Activated CD4-positive, alpha-beta T cell treated with anti-CD3 and anti-CD28 coated beads, Interleukin-2, Interleukin-4, amounts not matched to agents 100 ng/mL and 50 ng/mL, durations not matched to agents 16 hours and 8 hours (primary cell): ENCODE measurements at places on chromosomes 12 and 14.

- no peak for DNase-seq
These were observed 110.4 kb downstream of the ETV6 start for GRCh38 chr12:11759899-11760298.

DNA sequence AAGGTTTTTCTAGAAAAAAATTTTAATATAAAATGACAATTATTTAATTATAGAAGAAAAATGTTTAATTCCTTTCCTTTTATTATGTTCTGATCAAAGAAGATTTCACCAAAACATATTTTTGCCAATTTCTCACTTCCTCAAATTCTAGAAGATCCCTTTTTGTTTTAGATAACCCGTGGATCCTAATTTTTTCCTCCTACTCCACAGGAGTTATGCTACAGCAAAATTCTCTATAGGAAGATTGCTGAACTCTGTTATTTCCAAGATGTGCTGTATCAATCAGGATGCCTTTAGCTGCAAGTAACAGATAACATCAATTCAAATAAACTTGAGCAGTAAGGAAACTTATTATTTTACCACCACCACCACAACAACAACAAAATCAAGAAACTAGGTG lies 3.8 kb upstream of the SNX6 start:
- no peak for DNase-seq

DNA sequence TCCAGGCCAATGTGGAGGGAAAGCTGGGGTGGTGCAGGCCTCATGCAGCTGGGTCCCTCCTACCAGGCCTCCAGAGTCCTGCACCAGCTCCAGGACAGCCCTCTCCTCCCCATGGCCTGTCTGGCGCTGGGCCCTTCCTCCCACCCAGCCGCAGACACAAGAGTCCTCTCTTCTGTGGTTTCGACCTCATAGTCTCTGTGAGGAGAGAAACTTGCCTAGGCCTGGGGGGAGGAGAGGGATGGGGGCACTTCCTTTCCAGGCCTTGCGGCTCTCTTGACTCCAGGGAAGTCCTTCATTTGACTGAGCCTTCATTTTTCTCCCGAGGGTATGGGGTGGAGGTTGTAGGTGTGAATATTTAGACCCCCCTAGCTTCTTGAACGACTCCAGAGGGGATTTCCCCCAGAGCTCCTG lies 2.3 kb downstream of the MMP14 start:
- DNase-seq = no peak

DNA sequence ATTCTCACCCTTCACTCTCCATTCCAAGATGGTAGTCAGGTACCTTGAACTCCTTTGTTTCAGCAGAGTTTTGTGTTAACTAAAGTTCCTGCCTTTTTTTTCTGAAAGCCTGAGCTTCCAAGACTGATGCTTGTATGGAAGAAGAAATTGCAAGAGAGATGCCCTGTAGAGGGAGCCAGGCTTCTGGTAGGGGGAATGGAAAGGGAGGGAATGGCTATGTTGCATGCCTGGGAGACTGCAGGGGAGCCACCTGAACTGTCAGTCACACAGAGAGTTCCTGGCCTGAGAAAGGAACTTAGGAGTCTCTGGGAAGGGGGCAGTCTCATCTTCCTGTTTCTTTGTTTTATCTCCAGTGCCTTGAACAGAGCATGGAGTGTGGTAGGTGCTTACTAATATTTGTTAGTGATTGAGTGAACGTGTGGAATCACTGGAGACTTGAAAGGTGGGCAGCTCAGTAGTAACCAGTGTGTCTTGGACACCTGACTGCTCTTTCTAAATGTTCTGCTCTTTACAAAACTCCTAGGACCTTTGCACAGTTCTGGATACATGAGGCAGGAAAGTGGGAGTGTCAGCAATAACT lies 132.2 kb downstream of the ANO4 start:
- DNase-seq = no peak

- DNase-seq = no peak
These were observed at the start of gene ZNF219 for GRCh38 chr14:21098076-21098891. Gene ZNF219 (minus strand): TSS chr14:21098655. CDS start chr14:21093591, 5,064 bp downstream.

- no peak for DNase-seq
These were observed 88.4 kb downstream of the POLR3B start for GRCh38 chr12:106445959-106446358.

GRCh38 chr14:88164906-88165534 lies 158.0 kb downstream of the KCNK10 start:
- no peak for DNase-seq

GRCh38 chr14:73753124-73753886 lies 39.1 kb upstream of the PNMA1 start:
- peak; percentile 69 for DNase-seq
